GF-D8 (cell line): ENCODE measurements at places on chromosomes 16 and 17.

- no peak for DNase-seq
Measured at GRCh38 chr16:27547134-27547533, 2.6 kb downstream of the GTF3C1 start.

DNA sequence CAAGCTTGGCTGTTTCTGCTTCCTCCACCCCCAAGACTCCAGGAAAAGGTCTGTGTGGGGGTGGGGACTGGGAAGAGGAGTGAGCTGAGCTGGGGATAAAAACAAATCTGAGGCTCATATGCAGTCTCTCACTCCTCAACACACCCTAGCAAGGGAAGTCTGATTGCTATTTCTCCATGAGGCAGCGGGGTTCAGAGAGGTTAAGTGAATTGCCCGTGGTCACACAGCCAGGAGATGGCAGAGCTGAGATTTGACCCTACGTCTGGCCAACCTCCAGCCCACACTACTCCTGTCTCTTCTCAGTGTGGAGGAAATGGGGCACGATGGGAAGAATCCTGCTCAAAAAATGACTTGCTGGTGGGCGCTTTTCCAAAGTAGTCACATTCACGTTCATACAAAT, 4.8 kb upstream of the ABCC3 start:
- no peak for DNase-seq

GRCh38 chr17:48498164-48498850, 32.5 kb downstream of the HOXB1 start:
- no peak for DNase-seq

GRCh38 chr16:57955572-57956188, 15.2 kb downstream of the CNGB1 start:
- DNase-seq: no peak

DNA sequence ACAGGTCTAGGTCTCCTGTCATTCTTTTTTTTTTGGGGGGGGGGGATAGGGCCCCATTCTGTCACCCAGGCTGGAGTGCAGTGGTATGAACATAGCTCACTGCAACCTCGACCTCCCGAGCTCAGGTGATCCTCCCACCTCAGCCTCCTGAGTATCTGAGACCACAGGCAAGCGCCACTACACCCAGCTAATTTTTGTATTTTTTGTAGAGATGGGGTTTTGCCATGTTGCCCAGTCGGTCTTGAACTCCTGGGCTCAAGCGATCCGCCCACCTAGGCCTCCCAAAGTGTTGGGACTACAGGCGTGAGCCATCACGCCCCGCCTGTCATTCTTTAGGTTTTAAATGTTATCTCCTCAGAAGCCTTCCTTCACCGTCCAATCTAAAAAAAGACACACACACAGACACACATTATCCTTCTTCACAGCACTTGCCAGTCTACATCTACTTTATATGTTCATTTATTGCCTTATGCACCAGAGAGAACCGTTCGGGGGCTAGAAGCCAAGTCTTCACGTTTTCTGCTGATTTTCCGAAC, 694 bp downstream of the MRPL27 start:
- no peak for DNase-seq

DNA sequence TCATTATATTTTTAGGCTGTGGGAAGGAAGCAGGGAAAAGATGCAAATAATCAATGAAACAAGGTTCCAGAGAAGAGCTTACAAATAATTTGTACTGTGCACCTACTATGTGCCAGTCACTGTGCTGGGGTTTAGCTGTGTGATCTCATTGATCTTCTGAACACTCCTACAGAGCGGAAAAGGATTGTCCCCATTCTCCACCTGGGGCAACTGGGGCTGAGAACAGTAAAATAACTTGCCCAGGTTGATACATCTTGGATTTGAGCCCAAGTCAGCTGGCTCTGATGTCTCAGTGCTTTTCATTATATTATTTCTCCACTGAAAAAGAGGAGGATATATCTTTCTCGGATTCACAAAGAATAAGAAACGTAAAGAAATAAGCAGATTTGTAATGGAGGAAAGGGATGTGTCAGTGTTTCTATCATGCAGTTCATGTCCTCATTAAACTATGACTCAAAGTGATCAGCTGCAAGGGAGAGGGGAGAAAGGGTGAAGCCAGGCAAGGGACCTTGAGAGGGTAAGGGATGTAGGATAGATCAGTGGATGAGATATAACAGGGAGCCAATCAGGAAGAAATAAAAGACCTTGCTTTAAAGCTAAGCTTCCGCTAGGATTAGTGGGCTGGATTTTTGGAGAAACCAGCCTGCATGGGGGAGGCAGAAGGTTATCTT, 143.6 kb upstream of the NOL11 start:
- no peak for DNase-seq

DNA sequence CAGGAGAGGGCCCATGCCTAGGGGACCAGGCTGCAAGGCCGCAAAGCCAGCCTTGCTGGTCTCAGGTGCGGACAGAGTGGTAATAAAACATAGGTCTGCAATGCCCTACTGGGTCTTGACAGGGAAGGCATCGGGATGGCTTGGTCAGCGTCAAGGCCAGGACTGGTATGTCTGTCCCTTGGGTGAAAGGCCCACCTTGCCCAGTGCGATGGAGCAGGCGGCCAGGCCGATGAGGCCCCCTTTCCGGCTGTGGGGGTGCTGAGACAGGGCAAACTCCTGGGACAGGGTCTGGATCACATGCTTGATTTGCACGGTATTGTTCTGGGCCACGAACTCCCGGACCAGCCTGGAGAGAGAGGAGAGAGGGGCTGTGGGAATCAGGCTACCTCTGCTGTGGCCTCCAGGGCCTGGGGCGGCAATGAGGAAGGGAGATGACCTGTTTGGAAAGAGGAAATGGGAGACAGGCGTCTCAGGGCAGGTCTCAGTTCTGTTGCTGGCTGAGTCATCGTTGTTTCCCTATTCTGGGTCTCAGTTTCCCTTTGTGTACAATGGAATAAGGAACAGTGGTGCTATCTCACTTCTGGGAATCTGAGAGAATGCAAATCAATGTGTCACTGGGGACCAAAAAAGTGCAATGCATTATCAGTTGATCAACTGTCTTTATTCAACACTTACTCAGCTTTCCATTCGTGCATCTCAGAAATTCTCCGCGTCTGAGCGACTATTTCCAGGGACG, 14.8 kb downstream of the VAC14 start:
- DNase-seq: no peak

DNA sequence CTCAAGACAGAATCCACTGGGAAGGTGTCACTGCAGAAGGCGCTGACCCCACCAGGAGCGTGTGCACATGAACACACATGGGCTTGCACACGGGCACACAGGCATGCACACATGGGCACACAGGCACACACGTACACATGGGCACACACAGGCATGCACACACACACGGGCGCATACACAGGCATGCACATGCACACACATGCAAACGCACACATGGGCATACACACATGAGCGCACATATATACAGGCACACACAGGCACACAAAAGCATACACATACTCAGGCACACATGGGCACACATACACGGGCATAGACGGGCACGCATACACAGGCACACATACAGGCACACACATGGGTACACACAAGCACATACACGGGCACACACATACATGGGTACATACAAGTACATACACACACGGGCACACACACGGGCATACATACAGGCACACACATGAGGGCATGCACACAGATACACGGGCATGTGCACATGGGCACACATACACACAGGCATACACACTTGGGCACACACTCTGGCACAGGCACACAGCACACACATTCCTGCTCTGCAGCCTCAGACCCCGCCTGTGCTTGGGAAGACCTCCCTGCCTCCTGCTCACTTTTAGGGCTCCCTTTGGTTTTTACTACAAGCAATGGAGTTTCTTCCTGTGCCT, 86.8 kb downstream of the ZNF778 start:
- DNase-seq: no peak

GRCh38 chr17:8753136-8753975, 5.0 kb downstream of the SPDYE4 start:
- DNase-seq: no peak

DNA sequence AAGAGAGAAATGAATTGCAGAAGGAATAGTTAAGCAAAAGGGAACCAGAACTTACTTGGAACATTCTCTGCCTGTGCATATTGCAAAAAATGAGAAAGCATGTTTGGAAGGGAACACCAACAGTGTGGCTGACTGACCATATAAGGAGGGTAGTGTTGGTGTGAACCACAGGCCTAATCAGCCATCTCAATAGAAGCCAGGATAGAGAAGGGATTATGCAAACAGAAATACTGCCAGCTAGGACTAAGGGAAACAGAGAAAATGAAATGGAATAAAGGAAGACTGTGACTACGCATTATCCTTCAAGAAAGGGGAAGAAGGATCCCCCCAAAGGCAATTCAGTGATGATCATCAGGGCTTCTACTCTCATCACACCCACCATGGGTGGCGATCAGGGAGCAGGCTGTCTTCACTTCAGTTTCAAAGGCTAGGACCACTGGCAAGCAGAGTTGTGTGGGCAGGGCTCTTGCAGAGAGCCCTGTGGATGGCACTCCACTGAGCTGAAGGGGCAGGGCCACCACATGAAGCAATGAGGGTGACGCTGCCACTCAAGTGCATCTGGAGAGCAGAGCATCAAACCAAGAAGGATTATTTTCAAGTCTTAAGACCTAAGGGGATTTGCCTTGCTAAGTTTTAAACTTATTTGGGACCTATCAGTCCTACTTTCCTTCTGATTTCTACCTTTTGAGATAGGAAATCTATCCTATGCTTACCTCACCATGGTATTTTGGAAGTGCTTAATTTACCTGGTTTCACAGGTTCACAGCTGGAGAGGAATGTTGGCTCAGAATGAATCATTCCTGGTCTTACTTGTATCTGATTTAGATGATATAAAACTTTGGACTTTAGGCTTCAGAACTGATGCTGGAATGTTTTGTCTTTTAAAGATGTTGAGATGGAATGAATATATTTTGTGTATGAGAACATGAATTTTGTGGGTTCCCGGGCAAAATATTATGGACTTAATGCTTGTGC, 140.5 kb downstream of the SSH2 start:
- DNase-seq: no peak

- no peak for DNase-seq
Measured at GRCh38 chr16:71421911-71422310, 19.9 kb downstream of the TLE7 start.

DNA sequence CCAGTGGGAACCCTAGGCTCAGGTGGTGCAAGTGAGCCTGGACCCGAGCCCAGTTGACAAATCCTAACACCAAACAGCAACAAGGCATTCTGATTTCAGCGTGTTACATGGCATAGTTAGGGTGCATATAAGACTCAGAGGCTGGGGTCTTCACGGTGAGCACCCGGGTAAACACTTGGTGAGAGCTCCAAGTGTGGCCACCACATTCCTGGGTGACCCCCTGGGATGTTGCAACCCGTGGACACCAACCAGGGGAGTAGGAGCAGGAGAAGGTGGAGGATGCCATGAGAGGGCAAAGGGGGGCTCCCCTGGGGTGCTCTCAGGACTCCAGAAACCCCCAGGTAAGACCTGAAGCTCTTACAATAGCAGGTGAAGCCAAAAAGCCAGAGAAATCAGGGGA, 69.9 kb upstream of the CDH5 start:
- DNase-seq: no peak

DNA sequence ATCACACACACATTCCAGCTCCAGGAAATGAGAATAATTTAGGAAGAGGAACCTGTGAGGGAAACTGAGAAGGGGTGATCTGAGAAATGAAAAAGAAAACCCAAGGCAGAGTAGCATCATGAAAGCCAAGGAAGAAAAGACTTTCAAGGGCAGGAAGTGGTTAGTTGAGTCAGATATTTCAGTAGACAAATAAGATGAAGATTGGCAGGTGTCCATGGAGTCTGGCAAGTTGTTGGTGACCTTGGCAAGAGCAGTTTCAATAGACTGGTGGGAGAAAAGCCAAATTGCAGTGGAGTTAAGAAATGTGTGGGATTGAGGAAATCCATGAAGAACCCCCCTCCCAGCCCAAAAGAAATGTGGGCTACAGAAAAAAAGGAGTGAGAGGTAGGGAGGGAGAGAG, 10.7 kb downstream of the GNAO1 start:
- no peak for DNase-seq

- DNase-seq: no peak
Measured at GRCh38 chr17:83202002-83203000, 122.9 kb downstream of the METRNL start.

GRCh38 chr16:69113216-69113615, 7.8 kb downstream of the HAS3 start:
- DNase-seq: no peak

GRCh38 chr17:49931416-49932137, 37.4 kb upstream of the DLX4 start:
- DNase-seq: no peak

DNA sequence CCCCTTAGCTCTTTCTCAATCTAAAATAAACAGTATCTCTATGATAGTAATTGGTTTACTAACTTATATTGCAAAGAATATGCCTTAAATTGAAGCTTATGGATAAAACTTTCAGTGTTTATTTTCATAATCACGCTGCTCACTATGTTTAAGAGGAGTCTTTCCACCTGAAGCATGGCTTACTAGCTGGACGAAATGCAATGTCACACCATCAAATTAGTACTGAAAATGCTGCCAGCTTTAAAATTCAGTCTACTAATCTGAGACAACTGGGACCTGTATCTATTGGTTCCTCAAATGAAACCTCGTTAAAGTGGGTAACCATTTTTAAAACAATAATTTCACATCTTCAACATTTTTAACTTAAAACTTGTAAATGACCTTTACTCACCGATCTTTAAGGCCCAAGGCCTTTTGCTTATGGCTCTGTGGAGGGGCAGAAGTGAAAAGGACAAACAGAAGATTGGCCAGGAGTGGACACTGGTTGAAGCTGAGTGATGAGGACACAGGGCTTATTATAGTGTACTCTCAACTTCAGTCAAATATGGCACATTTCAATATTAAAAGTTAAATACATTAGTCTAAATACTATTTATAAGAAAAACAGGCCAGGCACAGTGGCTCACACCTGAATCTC, 212.8 kb upstream of the WSB1 start:
- DNase-seq: no peak

DNA sequence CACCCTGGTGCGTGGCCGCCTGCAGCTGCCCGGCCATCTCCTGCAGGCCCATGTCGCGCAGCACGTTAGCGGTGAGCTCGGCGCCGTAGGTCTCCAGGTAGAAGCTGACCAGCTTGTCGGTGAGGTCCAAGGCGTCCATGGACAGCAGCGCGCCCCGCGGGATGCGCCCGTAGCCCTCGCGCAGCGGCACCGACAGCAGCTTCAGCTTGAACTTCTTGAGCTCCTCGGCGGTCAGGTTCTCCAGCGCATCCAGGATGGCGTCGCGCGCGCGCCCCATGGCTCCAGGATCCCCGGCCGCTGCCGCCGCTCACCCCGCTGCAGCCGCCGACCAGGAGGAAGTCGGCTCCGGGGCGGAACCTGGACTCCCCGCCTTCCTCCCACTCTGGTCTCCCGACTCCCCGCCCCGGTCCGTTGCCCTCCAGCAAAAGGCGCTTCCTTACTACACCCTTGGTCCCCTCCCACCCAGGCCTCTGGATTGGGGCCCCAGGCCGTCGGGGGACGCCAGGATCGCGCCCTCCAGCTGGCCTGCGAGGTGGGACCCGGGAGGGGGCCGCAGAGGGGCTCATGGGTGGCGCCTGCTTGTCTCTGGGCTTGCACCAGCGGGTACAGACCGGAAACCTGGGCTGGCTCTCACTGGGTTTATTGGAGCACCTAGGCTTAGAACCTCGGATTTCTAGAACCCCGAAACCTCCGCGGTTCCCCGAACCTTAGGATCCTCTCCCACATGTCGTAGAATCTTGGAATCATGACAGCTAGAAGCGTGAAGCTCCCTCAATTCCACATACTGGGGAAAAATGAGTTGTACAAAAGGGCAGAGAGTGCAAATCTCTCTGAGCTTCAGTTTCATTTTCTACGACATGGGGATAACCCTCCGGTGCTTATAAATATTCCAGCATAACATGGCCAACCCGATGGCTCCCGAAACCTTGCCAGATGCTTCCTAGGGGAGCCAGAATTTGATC, at the start of gene PYCARD:
Gene PYCARD, minus strand, starts transcription at position 347 of the 962 bp plus-strand sequence. Its CDS starts 70 bp downstream, at position 277.
- DNase-seq: peak; percentile 42
